ENCODE measurements at places on chromosomes 7 and 10.

GRCh38 chr10:103493916-103494877, 692 bp downstream of the NEURL1 start:
- DNase-seq = no peak

- DNase-seq = no peak
These were observed 12.3 kb downstream of the NOD1 start for GRCh38 chr7:30466266-30466665.

- DNase-seq = no peak
These were observed 80.7 kb upstream of the PPP1R3C start for GRCh38 chr10:91713461-91714072.

DNA sequence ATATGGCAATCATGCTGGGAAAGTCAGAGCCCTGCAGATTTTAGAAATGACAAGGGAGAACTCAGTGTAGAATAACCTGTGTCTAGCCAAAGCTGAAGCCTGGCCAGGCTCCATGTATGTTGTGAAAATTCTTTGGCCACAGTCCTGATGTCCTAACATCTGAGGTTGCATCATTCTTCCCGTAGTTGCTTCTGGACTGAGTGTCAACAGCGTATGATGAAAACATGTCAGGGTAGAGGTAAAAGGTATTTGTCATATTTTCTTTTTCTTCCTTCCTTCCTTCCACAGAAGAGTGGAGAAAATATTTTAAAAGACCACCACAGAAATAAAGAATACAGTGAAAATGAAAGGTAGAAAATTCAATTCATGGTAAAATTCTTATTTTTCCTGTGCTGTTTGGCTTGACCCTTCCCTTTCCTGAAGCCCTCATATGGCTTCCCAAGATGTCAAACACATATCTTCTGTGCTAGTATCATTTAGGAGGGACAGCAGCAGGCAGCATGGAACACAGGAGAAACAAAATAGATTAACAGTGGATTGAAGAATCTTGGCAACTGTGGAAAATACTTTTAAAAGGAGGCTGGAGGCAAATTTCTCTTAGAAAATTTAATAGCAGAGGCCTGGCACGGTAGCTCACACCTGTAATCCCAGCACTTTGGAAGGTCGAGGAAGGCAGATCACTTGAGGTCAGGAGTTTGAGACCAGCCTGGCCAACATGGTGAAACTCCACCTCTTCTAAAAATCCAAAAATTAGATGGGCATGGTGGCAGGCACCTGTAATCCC, 18.9 kb upstream of the NRBF2 start:
- DNase-seq = no peak

DNA sequence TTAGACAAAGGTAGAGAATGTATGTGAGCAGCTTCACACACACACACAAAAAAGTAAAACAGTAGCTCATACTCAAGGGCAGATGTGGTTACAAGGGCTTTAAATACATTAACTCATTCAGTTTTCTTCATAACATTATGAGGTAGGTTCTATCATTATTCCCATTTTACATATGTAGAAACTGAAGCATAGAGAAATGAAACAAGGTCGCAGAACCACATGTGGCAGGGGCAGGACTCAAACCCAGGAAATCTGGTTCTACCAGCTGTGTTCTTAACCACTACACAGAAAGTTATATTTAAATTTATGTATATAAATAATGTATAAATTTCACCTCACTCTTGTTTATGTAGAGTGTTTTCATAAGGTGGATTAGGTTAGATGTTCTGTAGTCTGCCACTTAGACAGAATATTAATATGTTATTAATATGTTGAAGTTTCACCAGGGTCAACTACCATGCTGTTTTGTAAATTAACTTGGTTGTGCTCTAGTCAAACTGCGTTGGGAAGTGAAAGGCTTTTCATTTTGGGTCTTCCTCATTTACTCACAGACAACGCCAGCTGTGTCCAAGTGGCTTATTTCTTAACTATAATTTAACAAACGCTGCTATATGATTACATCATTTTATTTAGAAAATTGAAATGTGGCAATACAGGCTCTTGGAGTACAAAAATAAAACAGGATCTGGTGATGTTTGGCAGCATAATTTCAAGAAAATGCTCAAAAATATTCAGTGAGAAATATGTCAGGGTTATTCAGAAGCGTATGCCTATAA, 138.4 kb downstream of the MDFIC start:
- no peak for DNase-seq

- DNase-seq = no peak
These were observed 249.5 kb downstream of the RPS24 start for GRCh38 chr10:78283069-78283682.

Measured in aorta (tissue), 5 donors.